ENCODE measurements at places on chromosomes 16 and 17.

DNA sequence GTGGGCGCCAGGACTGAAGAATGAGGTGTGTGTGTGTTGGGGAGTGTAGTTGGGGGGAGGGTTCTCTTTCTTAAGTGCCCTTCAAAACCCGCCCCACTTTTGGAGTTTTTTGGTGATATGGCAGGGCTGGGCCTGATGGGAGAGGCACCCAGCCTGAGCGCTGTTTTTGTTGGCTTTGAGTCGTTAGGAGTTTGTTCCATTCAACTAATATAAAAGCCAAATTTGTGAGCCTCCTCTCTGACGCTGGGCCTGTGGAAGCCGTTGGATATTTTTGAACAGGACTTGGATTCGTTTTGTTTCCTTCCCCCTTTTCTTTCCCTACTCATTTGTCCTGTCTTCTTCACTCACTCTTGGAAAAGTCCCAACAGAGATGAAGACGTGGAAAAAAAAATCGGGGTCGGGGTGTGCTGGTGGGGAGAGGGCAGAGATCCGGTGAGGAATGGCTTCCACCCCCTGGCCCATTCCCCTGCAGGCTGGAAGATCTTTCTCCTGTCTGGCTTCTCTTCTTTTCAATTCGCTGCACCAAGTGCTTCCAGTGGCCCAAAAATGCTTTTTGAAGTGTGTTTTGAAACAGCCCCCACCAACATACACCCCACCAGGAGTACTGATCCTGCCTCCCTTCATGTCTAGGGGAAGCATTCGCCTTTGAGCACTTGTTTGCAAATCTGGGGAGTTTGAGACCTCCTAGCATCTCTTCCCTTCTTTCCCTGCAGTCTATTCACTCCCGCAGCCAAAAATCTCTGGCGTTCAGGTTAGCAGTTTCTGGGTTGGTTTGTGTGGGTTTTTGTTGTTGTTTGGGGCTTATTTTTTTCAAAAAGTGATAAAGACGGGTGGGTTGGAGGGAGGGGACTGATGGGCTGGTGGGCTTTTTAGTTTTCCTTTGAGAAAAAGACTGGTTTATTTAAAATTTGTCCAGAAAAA, 2.6 kb downstream of the FZD2 start:
- DNase-seq: no peak

GRCh38 chr17:83012868-83013778, 66.3 kb upstream of the METRNL start:
- DNase-seq: no peak

- DNase-seq: no peak
Measured at GRCh38 chr16:3873482-3874173, 6.9 kb downstream of the CREBBP start.

GRCh38 chr16:87303962-87304521, 13.2 kb downstream of the C16orf95 start:
- no peak for DNase-seq

GRCh38 chr16:49576173-49576494, 202.5 kb downstream of the C16orf78 start:
- no peak for DNase-seq

DNA sequence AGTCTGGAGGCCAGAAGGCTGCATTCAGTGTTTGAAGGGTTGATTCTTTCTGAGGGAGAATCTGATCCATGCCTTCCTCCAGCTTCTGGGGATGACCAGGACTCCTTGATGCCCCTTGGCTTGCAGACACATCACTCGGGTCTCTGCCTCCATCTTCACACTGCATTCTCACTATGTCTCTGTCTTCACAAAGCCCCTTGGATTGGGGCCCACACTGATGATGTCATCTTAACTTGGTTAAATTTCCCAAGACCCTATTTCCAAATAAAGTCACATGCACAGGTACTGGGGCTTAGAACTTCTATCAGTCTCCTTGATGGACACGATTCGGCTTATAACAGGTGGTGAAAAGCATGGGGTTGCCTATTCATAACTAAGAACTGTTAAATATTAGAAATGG, 112.1 kb upstream of the MYOCD start:
- no peak for DNase-seq

DNA sequence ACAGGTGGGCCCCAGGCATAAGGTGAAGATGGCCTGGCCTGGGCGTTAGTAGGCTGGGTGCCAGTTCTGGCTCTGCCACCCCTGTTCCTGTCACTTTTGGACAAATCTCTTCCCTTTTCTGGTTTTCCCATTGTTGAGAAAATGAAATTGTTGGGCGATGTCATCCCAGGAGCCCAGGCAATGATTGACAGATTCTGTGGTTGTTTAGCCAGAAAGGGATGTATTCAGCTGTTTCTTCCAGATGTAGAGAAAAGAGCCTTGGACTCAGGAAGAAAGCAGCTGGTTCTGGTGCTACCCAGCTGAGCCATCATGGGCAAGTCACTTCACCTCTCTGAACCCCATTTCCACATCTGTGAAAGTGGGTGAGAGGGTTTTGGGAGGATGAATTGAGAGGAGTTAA, 60.1 kb upstream of the MRTFB start:
- DNase-seq: no peak

DNA sequence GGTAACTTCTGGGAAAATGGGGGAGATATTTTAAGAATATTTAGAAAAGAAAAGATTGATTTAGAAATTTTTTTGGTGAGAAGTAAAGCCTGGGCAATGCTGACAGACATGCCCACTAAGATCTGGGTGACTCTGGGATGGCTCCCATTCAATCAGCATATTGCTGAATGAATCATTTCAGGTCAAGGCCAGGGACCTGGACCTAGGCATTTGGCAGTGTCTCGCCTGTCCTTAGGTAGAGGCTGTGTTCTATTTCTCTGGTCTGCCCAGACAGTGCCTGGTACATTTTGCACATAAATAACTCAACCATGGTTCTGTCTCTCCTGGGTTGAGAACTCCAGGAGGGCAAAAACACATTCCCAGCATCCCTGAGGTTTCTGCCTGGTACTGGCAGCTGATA, 39.9 kb downstream of the SMPD3 start:
- DNase-seq: no peak

DNA sequence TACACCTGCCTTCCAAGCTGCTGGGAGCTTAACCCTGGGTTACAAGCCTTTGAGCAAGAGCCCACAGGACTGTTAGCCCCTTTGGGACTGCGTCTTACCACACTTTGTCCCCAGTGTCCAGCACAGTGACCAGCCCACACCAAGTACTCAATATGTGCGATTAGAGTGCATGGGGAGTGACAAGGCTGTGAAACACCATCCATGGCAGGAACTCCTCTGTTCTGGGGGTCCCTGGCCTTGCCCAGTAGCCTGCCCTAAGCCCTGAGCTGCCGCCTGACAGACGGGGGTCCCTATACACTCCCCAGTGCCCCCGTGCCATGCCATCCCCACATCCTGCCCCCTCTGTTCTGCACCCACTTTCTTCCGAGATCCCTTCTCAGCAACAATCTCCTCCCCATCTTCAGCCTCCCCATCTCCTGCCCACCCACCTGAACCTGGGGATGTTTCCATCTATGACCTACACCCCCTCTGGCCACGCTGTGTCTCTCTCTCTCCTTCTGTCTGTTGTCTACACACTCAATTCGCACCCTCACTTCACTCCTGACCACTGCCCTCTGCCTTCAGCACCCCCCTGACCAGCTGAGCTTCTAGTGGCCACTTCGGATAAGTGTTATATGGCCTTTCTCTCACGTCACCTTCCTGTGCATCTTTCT, 112.9 kb upstream of the SMURF2 start:
- no peak for DNase-seq

GRCh38 chr17:80760511-80760911, 215.9 kb downstream of the RPTOR start:
- DNase-seq: peak; percentile 16

GRCh38 chr17:44167181-44167861, 3.2 kb upstream of the ASB16 start:
- DNase-seq: no peak

DNA sequence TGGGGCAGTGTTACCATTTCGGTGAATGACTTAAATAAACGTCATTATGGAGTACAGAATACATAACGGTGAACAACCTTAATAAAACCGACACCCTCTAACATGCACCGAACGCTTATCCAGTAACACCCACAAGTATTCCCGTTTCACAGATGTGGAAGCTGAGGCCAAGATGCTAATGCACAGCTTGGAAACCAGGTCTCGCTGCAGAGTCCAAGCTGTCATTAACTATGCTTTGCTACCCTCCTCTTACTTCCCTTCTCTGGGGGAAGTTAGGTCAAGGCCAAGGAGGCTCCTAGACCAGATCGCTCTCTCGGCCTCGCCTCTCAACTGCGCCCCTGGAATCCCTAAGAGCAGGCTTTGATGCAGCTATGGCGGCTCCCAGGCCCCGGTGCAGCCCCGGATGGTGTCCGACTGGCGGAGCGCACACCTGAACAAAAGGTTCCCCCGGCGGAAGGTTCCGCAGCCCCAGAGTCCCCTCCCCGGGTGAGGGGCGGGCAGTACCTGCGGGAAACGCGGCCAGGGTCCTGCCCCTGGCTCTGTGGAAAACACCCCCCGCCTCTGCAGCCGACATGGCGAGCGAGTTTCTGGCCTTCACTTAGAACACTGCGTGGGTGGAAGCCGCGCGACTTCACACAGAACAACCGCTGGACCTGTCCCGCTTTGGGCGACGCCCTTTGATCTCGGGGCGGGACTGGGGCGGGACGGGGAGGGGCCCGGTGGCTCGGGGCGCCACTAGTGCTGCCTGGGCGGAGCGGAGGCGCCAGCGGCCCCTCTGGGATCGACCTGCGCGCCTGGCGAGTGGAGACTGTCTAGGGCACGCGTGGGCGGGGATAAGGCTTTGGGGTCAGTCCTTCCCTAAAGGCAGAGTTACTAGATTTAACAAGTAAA, at the start of gene CPPED1:
TSS of gene CPPED1 (minus strand) at position 685 of the 891 bp plus-strand sequence. CDS start at position 574, 111 bp downstream.
- peak; percentile 74 for DNase-seq

DNA sequence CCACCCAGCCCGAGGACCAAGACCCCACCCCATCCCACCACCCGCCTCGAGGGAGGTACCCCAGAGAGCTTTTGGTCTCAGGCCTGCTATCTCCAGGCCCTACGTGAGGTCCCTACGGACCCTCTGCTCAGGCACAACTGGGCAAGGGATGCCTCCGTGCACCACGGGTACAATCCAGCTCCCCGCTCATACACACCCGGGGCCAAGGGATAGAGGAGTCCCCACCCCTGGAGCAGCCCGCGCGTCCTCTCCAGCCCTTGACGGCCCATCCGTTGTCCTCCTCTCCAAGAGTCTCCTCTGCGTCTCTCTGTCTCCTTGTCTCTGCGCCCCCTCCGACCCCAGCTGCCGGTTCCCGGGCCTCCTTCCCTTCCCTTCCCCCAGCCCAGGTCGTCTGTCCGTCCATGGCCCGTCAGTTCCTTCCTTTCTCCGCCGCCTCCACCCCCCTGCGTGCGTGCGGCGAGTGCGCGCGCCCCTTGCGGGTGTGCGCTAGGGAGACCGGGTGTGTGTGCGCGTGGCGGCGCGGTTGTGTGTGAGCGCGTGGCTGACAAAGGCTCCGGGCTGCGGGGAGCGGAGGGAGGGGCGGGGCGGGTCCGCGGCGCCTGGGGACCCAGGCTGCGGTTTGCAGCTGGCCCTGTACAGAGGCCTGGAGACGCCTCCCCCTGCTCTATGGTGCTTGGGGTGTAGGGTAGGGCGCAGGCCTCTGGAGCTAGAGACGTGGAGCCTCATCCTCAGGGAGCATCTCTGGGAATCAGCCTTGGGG, 930 bp downstream of the SPNS2 start:
- DNase-seq: peak; percentile 43

- DNase-seq: no peak
Measured at GRCh38 chr17:74085434-74085833, 118.0 kb upstream of the RPL38 start.

DNA sequence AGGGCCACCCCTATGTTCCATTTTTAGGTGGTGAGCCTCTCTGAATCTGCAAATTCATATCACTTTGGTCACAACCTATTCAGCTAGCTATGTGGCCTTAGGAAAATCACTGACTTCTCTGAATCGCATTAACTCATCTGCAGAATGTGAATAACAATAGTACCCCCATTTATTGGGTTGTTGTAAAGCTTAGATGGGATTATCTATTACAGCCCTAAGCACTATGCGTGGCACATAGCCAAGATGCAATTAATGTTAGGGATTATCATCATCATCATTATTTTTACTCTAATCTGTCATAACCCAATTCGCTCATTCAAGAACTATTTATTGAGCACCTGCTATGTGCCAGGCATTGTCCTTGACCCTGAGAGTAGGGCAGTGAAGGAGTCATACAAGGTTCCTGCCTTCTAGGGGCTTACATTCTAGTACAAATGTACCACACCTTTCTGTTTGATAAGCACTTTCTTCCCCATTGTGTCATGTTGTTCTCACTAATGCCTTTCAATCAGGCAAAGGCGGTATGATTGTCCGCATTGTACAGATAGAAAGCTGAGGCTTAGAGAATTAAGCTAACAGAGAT, 38.5 kb downstream of the CHD9 start:
- DNase-seq: no peak

DNA sequence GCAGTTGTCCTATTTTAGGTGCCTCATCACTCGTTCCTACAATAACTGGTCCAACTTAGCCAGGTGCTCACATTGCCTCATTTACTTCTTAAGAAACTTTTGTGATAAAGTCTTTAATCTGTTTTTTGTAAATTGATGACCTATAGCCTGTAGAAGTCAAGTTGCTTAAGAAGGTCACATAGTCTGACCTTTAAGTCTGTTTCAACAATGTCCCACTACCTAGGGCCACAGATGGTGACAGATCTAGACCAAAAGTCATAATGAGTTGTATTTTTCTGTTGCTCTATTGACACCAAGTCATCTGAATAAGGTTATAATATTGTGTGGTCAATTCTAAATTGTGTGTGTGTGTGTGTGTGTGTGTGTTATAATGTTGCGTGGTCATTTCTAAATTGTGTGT, 45.1 kb downstream of the ABCA9 start:
- no peak for DNase-seq

- no peak for DNase-seq
Measured at GRCh38 chr16:31265329-31266245, 5.8 kb downstream of the ITGAM start.

- no peak for DNase-seq
Measured at GRCh38 chr17:75869282-75870141, 8.9 kb downstream of the TRIM47 start.

GRCh38 chr16:73015612-73016487, 32.1 kb downstream of the ZFHX3 start:
- DNase-seq: no peak

DNA sequence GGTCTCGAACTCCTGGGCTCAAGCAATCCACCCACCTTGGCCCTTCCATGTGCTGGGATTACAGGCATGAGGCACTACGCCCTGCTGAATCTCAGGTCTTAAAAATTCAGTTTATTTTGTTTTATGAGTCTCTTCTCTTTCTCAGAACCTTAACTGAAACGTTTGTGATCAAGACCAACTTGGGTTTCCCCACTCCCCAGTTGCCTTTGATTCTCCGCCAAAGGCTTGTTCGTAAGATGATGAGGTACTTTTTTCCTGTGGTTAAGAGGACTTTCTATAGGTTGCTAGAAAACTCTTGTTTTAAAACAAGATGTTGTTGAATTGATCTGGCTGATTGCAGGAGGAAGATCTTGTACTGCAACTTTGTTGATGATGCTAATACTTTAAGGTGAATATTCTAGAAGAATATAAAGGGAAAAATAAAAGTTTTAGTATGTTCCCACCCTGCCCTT, 11.7 kb downstream of the ABCC1 start:
- no peak for DNase-seq
